ENCODE measurements at places on chromosomes 13 and 19.

GRCh38 chr19:19670070-19670551 lies 1.5 kb downstream of the ZNF101 start:
- DNase-seq: no peak

DNA sequence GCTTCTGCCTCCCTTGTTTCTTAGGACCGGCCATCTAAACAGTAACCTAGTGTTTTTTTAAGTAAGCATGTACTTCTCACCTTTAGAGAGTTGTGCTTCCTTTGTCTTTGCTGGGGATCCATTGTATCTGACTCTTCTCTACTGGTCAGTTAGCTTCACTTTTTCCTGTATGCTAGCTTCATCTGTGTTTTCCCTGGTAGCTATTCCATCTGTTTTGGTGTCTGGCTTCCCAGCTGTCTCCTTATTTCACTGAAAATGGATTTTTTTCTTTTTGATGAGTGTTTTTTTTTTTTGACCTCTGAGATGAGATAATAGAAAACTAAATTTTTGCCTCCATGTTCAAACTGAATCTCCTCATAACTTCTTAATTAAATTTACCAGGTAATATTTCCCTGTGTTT lies 637.0 kb upstream of the SLC10A2 start:
- no peak for DNase-seq

GRCh38 chr13:56988543-56988942 lies 152.2 kb upstream of the PRR20A start:
- DNase-seq: no peak

DNA sequence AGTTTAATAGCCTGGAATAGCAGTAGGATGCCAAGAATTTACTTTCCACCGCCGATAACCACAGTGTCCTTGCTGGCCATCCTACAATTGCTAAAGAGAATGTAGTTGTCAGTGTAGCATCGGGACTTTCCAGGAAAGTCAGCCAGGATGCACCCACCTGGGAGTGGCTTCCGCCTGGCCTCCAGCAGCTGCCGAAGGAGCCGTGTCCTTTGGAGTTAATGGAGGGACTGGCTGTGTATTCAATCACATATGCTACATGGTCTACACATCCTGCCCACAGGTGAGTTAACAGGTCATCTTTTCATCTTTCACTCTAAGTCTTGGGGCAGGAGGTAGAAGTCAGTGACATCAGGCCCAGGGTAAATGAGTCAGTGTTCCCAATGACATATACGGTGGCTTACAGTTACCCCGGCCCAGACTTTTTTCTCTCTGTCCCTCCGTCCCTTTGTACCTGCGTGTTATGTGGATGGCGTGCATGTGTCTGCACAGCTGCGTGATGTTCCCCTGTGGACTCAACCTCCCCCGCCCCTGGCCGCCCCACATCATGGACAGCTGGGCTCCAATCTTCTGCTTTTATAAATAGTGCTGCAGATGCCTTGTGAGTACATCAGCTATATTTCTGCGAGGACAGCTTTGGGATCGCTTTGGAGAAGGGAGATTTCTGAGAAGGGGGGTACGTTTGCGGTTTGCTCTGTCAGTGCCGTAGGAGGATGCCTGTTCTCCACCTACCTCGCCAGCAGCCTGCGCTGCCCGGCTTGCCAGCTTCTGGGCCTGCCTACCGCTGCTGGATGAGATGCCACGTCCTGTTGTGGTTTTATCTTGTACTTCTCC lies 63.1 kb downstream of the ATP11A start:
- peak; percentile 21 for DNase-seq

- peak; percentile 16 for DNase-seq
Measured at GRCh38 chr19:38975214-38975860, at the start of gene FBXO17. TSS of gene FBXO17 (minus strand) at chr19:38975742. CDS start at chr19:38950319, 25,423 bp downstream.

GRCh38 chr19:41753936-41754529 lies 1.3 kb upstream of the CEACAM6 start:
- no peak for DNase-seq

GRCh38 chr19:4052993-4053422 lies 13.7 kb downstream of the ZBTB7A start:
- DNase-seq: no peak

GRCh38 chr13:73616861-73617260 lies 517.3 kb downstream of the KLF12 start:
- DNase-seq: no peak

- DNase-seq: no peak
Measured at GRCh38 chr19:54369082-54369687, 4.5 kb upstream of the LAIR1 start.

- no peak for DNase-seq
Measured at GRCh38 chr19:4709440-4710280, 14.0 kb downstream of the DPP9 start.

DNA sequence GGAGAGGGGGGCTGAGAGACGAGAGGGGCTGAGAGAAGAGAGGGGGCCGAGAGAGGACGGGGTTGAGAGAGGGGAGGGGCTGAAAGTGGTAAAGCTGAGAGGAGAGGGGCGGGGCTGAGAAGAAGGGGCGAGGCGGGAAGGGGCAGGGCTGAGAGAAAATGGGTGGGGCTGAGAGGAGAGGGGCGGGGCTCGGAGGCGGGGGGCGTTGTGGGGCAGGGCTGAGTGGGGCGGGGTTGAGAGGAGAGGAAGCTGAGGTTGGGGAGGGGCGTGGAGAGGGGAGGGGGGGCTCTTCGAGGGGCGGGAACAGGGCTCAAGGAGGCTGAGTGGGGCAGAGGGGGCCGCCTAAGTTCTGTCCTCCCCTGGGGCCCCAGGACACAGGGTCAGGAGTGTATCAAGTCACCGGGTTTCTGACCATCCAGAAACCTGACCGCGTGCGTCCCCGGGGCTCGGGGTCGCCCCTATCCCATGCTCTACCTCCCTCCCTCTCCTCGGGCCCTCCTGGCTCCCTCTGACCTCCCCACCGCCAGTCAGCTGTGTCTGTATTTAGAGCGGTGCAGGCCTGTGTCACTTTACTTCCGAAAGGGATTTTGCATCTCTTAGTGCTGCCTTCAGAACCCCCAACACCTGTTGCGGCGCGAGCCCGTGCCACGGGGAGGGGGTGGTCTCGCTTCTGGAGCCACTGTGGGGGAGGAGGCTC lies 38.6 kb upstream of the SEMA6B start:
- DNase-seq: no peak

DNA sequence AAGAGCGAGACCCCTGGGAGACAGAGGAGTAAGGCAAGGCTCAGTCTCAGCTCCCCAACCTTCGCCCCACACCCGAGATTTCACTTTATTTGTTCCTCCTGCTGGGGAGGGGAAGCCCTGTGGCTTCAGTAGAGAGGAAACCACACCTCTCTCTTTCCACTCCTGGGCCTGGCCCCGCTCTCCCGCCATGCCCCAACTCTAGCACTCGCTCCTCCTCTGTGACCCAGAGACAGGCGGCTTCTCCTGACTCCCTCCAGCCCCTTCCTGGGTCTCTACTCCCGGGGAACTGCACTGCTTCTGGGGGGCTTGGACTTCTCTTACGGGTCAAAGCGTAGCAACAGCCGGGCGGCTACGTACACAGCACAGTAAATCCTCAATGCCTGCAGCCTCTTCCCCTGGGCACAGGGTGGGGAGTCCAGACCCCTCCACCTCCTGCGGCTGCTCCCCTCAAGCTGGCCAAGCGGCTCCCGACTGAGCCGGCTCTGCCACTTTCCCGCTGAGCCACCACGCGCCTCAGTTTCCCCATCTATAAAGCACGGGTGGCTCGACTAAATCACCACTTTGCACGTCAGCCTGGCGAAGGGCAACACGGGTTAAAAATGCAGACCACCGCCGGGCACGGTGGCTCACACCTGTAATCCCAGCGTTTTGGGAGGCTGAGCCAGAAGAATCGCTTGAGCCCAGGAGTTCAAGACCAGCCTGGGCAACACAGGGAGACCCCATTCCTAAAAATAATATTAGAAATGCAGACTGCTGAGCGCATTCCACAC lies 1.4 kb downstream of the RNF126 start:
- no peak for DNase-seq

DNA sequence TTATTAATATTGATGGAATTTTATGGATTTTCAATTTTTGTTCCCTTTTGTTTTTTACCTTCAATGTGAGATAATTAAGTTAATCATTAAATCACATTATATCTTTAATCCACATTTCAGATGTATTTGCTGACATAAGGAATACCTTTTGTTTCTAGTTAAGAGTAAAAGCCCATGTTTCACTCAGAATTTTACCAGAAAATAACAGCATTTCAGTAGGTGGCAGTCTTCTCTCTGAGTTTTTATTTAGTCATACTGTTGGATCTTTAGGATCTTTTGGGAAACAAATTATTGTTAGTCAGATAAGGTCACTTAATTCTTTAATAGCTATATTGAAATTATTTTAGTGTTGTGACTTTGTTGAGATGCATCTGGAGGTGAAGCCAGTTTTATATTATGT lies 67.9 kb downstream of the NDFIP2 start:
- DNase-seq: no peak

GRCh38 chr19:55088021-55088451 lies 12.4 kb downstream of the EPS8L1 start:
- DNase-seq: no peak

DNA sequence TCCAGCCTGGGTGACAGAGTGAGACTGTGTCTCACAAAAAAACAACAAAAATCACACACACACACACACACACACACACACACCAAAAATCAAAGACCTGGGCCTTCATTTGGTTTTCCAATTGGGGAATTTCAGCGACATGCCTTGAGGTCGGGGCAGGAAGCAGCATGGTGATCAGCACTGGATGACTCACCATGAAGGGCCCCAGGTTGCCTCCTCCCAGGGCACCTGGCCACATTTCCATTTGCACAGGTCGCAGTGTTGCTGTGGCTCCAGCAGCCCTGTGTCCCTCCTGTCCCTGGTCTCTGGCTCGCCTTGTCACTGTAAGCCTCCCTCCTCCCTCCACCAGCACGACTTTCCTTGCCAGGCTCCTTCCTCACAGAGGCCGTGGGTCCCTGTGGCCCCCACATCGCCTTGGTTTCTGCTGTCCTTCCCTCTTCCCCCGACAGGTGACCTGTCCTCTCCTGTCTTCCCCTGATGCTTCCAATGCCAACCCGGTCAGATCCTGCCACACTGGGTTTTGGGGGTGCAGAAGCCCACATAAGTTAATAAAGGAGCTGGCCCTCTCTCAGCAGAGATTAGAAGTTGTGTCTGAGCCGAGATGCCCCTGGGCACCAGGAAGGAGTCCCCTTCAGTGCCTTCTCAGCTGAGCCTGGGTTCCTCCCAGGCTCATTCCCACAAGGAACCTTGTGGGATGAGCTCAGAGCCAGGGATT lies 66.7 kb downstream of the GPR12 start:
- DNase-seq: no peak

GRCh38 chr13:45602183-45603170 lies 13.1 kb downstream of the ERICH6B start:
- DNase-seq: no peak

DNA sequence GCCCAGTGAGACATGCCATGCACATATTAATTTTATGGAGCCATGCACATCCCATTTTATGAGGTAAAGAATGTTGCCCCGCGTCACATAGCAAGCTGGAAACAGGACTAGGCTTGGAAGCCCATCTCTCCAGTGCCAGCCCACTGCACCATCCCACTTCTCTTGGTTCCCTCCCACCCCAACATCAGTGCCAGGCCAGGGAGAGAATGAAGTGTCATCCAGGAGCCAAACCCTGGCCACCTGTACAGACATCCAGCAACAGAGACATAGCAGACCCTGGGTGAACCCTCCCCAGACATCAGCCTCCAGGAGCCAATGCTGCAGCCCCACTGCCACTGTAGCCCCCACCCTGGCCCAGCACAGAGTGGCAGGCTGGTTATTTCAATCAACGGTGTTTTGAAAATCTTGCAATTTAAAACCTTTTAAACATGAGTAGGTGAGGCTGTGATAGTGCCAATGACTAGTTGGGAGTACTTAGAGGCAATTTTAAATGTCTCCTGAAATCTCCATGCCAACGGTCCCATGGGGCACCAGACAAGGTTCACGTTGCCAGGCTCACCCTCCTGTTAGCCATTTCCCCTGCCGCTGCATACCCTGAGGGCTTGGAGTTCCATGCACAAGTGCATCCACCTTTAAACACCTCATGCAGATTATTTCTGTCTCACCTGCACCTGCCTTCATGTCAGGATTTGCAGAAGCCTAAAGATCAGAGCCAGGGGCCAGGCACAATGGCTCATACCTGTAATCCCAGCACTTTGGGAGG lies 34.7 kb downstream of the VSTM2B start:
- no peak for DNase-seq

DNA sequence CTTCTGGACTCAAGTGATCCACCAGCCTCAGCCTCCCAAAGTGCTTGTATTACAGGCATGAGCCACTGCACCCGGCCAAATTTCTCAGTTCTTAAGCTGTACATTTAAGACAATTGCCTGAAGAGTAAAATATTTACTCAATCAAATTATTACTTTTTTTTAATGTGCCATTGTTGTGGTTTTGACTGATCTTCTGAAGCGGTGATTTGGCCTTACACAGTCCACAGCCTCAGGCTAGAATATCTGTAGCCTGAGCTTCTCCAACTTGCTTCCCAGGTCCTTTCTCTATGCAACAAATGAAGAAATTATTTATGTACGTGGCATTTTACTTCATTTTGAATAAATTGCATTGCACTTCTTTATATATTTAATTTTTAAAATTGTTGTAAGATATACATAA lies 281.3 kb downstream of the KLF5 start:
- no peak for DNase-seq

DNA sequence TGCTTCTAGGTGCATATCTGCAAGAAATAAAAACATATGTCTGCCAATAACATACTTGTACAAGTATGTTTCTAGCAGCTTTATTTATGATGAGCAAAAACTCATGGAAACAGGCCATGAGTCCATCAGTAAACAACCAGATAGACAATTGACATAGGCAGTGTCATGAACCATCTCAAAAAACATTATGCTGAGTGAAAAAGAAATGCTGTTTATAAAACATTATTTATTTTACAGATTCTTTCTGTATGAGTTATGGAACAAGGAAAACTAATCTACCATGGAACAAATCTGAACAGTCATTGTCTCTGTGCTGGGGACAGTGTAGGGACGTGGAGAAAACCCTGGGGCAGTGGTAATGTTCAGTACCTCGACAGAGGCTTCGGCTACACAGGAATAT lies 283.9 kb downstream of the UQCRFS1 start:
- no peak for DNase-seq

DNA sequence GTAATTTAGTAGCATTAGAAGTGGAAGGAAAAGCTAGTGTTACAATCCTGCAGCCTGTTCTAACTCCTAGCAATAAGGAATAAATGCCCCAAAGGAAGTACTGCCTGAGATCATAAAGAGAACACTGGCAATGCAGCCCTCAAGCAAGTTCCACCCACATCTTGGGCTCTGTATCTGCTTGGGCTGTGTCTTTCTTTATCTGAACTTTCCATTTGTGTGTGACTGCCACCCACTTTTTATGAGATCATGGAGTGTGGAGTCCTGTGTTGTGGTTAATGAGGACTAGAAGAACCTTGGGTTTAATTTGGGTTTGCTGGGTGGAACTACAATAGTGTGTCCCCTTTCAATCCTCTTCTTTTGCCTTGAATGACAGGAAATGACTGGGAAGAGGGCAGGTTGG lies 38.2 kb downstream of the RFXAP start:
- no peak for DNase-seq

GRCh38 chr13:75537401-75538365 lies at the start of gene COMMD6:
TSS of gene COMMD6 (minus strand) at chr13:75537841. CDS start at chr13:75537805, 36 bp downstream.
- DNase-seq: peak; percentile 71

- DNase-seq: no peak
Measured at GRCh38 chr13:99709134-99709533, 207.9 kb downstream of the TM9SF2 start.

DNA sequence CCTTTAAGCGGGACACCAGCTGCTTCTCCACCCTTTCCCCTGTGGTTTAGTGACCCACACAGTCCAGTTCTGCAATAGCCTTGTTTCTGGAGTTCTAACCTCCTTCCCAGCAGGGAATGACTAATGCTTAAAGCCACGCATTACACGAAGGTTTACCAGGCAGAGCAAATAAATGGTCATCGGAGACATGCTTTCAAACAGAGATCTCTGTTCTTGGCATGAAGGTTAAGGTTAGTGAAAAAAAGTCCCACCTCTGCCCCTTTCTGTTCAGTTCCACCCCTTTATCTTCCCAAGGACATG lies 25.3 kb upstream of the MEDAG start:
- DNase-seq: no peak
